ENCODE measurements at places on chromosomes 12 and 14.

DNA sequence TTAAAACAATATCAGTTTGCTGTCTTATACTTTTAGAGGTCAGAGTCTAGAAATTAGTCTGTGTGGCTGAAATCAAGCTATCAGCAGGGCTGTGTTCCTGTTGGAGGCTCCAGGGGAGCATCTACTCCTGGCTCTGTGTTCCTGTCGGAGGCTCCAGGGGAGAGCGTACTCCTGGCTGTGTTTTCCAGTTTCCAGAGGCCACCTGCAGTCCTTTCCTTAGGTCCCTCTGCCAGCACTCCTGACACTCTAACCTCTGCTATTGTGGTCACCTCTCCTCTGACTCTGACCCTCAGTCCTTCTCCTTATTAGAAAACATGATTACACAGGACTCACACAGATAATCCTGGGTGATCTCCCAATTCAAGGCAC, 1140.7 kb upstream of the TMEM132C start:
- no peak for DNase-seq

GRCh38 chr12:1857821-1858220, 37.5 kb downstream of the LRTM2 start:
- no peak for DNase-seq

DNA sequence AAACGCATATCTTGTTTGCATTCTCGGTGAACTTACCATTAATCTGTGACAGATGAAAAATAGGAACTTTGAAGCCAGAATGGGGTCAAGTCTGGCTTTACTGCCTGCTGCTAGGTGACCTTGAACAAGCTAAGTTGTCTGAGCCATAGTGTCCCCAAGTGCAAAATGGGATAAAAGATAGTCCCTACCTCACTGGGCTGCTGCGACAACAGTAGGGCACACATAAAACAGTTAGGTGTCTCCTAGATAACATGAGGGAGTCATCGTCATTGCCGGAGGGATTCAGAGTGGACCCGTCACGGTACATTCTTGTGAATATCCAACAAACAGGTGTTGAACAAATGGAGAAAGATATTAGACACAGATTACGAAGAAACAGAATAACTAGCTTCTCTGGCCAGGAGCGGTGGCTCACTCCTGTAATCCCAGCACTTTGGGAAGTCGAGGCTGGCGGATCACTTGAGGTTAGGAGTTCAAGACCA, 71.2 kb downstream of the NINJ2 start:
- DNase-seq = no peak

- DNase-seq = no peak
Measured at GRCh38 chr12:31230004-31230403, 95.9 kb downstream of the SINHCAF start.

DNA sequence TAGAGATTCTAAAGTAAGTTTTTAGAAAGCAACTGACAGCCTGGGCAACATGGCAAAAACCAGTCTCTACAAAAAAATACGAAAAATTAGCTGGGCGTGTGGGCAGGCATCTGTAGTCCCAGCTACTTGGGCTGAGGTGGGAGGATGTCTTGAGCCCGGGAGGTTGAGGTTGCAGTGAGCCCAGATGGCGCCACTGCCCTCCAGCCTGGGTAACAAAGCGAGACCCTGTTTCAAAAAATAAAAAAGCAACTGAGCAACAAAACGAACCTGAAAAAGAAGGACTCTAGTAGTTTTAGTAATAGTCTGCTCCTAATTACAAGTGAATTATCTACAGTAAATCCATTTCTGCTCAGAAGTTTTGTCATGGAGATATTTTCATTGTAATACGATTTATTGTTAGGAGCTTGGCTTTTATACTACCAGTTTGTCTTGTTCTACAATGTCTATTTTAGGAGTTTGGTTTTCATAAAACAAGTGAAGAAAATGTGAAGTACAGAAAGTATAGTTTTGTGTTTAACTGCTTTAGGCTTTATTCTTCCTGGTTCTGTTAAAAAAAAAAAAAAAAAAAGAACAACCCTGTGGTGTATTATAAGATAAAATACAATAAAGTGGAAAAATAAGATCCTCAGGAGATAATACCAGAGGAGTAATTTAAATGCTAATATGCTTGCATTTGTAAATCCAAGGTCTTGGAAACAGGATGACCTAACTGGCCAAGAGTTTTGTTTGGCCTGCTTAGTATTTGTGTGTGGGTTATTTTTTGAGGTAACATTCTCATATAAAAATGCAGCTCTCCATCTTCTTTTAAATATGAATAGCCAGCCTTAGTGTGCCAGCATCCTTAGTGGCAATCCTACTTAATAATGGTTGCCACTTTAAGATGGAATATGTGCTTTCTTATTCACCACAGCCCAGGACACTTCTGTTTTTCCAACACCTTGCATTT, 2.8 kb downstream of the TMX1 start:
- no peak for DNase-seq

DNA sequence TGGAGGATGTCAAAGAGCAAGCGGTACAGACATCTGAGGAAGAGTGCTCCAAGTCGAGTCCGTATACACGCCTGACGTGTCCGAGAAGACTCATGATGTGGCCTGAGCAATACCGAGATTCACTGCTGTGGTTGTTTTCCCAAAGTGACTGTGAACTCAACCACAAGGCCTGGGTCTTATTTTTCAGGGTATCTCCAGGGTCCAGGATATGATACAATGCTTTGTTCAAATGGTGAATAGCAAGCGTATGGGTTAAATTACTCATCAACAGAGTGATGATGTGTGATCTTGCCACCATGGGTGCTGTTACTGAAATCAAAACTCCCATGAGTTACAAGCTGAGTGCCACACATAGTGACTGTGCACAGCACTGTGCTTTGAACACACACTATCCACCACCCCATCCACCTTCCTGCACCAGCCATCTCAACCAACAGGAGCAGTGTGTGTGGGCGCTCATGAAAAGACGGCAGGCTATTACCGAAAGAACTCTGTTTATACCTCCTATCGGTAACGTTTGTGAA, 109.6 kb downstream of the BCAT1 start:
- no peak for DNase-seq

- no peak for DNase-seq
Measured at GRCh38 chr12:130014485-130014807, 110.6 kb upstream of the TMEM132D start.

GRCh38 chr14:59768855-59769375, 101.7 kb downstream of the RTN1 start:
- DNase-seq = no peak

DNA sequence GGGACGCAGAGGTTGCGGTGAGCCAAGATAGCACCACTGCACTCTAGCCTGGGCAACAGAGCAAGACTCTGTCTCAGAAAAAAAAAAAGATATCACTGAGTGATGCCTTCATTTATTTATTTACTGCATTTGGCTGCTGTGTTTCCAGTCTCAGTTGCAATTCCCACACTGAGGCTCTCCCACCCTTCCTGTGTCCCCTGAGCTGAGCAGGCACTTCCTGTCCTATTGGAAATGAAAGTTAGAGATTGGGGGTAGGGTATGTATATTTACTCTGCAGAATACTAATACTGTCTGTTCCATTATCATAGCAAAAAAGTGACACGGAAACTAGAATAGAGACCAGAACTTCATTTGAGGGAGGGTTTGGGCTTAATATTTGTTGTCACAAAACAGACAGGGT, 1.6 kb upstream of the RBMS2 start:
- DNase-seq = no peak

- DNase-seq = peak; percentile 68
Measured at GRCh38 chr12:121784460-121784859, 9.0 kb downstream of the RHOF start.

GRCh38 chr12:50764286-50765094, 589 bp downstream of the ATF1 start:
- peak; percentile 79 for DNase-seq

GRCh38 chr12:79933532-79934264, 1.2 kb downstream of the PPP1R12A start:
- peak; percentile 42 for DNase-seq

GRCh38 chr12:1559676-1560091, 34.7 kb downstream of the FBXL14 start:
- DNase-seq = no peak

DNA sequence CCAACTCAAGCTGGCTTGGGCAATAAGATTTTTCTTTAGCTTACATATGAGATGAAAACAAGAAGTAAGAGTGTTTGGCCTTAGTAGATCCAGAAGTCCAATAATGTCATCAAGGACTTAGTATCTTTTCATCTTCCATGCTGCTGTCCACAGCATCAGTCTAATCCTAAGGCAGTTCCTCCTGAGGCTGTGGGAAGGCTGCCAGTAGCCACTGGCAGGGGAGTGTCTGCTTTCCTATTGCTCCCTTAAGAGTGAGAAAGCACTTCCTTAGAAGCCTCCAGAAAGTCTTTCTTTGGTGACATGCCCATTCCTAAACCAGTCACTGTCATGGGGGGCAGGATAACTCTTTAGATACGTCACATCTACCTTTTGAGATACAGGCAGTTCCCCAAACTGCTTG, 317.7 kb downstream of the BMP4 start:
- DNase-seq = no peak

DNA sequence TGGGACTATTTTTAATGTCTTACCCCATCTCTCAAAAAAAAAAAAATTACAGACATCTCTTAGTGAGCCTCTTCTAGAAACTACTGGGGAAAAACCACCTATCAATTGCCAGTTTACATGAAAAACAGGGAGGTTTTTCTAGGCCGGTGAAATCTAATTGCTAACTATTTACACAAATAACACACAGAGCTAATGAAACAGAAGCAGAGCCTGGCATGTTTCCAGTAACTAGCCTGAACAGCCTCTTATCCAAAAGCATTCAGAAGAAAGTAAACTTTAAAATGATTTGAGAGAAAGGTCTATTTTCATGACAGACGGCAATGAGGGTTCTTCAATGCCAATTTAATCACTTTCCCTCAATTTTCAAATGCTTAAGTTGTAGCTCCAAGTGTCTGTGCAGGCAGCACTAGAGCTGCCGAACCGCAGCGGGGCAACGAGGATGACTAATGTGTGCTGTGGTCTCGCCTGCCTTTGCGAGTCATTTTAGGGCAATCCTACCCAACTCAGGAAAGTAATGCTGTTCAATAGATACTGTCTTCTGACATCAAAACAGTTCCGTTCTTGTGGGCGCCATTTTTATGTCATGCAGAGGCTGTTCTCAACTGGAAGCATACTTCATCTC, 84.6 kb downstream of the SETD3 start:
- DNase-seq = no peak

- no peak for DNase-seq
Measured at GRCh38 chr12:47070310-47070709, 9.1 kb upstream of the PCED1B start.

GRCh38 chr12:41604830-41605229, 416.7 kb downstream of the PDZRN4 start:
- peak; percentile 91 for DNase-seq

DNA sequence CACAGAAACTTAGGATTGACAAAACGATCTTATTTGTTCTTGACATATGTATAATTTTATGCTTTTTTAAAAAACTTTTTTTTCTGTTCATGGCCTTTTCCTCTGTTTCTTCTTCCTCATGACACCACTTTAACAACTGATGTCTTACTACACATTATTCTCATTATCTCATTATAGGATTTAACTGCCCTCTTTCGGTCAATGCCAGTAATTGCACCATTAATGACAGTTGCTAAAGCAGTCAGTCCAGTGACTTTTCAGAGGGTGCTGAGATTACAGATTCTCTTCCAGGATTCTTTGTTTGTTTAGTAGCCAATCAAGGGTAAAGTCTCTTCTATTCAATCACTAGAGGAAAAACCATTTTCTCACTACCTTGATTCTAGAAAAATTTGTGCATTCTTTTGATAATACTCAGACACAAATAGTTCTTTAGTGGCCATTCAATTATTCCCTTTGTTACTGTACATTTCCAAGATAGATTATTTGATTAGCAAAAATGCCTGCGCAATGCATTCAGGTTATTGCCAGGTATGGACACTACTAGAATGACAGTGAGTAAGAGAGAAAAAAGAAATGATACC, 50.1 kb downstream of the KLRG1 start:
- DNase-seq = peak; percentile 63

DNA sequence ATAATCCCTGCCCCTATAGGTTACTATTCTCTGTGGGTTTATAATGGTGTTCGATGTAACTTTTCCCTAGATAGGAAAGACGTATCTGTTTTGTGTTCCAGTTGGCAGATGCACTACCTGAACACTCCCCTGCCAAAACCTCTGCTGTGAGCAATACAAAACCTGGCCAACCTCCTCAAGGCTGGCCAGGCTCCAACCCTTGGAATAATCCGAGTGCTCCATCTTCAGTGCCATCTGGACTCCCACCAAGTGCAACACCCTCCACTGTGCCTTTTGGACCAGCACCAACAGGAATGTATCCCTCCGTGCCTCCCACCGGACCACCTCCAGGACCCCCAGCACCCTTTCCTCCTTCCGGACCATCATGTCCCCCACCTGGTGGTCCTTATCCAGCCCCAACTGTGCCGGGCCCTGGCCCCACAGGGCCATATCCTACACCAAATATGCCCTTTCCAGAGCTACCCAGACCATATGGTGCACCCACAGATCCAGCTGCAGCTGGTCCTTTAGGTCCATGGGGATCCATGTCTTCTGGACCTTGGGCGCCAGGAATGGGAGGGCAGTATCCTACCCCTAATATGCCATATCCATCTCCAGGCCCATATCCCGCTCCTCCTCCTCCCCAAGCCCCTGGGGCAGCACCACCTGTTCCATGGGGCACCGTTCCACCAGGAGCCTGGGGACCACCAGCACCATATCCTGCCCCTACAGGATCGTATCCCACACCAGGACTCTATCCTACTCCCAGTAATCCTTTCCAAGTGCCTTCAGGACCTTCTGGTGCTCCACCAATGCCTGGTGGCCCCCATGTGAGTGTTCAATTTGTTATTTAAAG, 11.3 kb downstream of the MAPK1IP1L start:
- DNase-seq = no peak

DNA sequence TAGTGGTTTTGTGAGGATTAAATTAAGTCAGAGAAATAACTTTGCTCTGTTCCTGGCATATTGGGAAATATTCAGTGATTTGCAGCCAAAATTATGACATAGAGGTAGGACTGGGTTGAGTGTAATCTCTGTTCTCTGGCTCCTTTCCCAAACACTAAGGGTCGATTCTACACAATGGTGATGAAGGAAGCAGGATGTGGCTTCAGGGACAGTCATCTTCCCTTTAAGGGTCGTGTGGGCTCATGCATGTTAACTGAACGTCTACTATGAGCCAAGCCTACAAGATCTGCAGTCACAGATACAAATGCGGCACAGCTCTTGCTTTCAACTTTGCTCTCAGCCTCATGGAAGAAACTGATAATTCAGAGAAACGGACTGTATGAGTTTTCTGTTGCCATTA, 381.6 kb downstream of the VRK1 start:
- DNase-seq = no peak

- no peak for DNase-seq
Measured at GRCh38 chr12:120148011-120148410, 31.5 kb upstream of the RAB35 start.

DNA sequence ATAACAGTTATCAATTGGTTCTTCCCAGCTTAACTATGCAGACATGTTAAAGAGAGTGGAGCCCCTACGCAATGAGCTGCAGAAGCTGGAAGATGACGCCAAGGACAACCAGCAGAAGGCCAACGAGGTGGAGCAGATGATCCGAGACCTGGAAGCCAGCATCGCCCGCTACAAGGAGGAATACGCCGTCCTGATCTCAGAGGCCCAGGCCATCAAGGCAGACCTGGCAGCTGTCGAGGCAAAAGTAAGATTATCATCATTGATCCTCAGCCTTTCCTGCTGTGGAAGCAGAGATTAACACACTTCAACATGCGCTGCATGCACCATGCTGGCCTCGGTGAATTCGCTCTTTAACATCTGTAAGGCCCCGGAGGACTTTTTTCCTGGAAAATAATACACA, 53.6 kb downstream of the HSP90AA1 start:
- DNase-seq = no peak

GRCh38 chr12:79818856-79819255, 116.0 kb downstream of the PPP1R12A start:
- DNase-seq = no peak

- DNase-seq = no peak
Measured at GRCh38 chr12:55815473-55815872, 2.1 kb downstream of the SARNP start.

Data from suppressor macrophage (primary cell).